ENCODE measurements at places on chromosomes 11 and 22. TPM values are rescaled to one million over a fixed set of nuclear protein-coding genes. Genes with fewer than 3 reads are reported as not detected.

The ABCG4 gene
- total RNA-seq, result 0.39 TPM

The VSIG2 gene
- not detected for total RNA-seq

GRCh38 chr11:18705651-18706281 is 7.2 kb downstream of the TMEM86A start:
- H3K27me3 ChIP-seq, result peaks cover 5% of the 10 kb centered on the region
- H3K27ac ChIP-seq, result no peak overlapping the region
- no peaks in the 10 kb centered on the region for H3K4me1 ChIP-seq
- DNase-seq, result no peak
- no peaks in the 10 kb centered on the region for H3K36me3 ChIP-seq

DNA sequence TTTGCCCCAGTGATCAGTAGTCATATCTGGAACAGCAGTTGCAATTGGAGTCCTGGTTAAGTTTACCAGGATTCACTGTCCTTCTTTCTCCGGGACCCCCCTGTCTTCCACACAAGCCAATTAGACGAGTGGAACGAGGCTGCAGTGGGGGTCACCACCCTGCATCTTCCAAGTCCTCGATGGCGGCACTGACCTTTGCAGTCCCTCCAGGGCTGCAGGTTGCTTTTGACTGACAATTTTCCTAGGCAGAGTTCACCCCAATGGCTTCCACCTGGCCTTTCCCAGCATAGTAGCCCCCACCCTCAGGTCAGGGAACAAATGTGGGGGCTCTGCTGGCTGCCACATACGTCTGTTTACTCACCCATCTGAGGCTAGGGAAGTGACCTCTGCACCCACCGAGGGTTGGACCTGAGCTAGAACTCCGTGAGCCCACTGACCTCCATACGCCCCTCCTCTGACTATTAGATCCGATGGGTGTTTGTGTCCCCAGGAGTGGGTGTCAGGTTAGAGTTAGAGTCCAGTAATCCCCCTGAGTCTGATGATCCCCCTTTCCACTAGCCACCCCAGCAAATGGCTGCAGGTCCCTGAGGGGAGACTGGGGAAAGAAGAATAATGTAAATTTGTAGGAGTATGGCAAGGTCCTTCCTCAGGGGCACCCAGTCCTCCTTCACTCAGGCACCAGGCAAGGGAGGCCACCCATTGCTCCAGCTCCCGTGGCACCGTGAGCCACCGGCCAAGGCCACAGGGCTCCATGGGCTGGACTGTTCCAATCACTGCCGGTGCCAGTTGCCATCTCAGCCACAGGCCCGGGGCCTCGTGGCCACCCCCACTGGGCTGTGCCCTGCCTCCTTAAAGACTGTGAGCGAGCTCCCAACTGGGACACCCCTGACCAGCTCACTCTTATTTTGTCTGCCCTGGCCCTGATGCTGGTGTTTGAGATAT is 5.5 kb downstream of the C11orf21 start:
- no peaks in the 10 kb centered on the region for H3K36me3 ChIP-seq
- no peak overlapping the region for H3K4me3 ChIP-seq
- no peak for DNase-seq
- H3K27me3 ChIP-seq, result peaks cover 5% of the 10 kb centered on the region

GRCh38 chr11:57144075-57144474 is 37.7 kb upstream of the LRRC55 start:
- H3K4me1 ChIP-seq, result no peaks in the 10 kb centered on the region
- no peaks in the 10 kb centered on the region for H3K36me3 ChIP-seq

DNA sequence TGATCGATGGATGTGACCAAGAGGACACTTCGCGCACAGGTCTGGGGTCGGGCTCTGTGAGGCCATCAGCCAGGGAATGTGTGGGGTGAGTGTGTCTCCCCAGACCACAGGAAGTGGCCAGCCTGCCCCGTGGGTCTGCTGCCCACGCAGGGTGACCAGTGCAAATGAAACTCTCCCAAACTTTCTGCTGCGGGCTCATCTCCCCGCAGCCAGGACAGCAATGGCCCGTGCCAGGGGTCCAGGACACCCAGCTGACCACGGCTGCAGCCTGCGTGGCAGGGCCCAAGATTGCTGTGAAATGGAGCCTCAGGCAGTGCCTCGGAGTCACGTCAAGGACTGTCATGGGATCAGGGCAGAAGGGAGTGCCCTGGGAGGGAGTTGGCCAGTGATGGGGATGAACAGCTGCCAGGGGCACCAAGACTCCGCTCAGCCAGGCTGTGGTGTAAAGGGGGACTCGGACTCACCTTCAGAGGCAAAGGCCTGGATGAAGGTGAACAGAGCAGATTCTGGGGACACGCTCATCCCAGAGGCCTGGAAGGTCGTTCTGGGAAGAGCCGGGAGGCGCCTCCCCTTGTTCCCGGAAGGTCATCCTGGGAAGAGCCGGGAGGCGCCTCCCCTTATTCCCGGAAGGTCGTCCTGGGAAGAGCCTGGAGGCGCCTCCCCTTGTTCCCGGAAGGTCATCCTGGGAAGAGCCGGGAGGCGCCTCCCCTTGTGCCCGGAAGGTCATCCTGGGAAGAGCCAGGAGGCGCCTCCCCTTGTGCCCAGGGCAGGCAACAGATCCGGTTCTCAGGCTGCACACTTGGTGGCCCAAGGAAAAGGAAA is 252.6 kb downstream of the BRD1 start:
- H3K4me3 ChIP-seq, result no peak overlapping the region
- H3K4me1 ChIP-seq, result no peaks in the 10 kb centered on the region
- H3K27me3 ChIP-seq, result no peaks in the 10 kb centered on the region
- no peak overlapping the region for H3K27ac ChIP-seq
- H3K36me3 ChIP-seq, result no peaks in the 10 kb centered on the region

- peak overlapping the region; percentile 84 for H3K27ac ChIP-seq
- no peaks in the 10 kb centered on the region for H3K27me3 ChIP-seq
- H3K36me3 ChIP-seq, result no peaks in the 10 kb centered on the region
- no peak overlapping the region for H3K4me3 ChIP-seq
- no peak for DNase-seq
Observed at GRCh38 chr22:30202531-30203006, 44.0 kb downstream of the LIF start.

DNA sequence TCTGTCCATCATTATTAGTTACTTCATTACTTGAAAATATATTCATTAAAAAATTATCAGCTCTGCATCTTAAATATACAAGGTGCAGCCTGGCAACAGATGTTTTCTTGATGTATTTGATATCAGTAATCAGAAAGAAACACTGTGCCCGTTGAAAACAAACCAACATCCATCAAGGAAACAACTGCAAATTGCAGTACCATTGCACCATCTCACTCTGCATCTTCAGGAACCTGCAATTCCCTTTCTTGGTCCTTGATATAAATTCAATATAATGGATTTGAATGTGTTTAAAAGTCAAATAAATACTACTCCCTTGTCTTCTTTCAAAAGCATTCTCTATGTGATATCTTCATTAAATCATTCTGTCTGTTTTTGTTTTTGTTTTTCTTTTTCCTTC is 1131.2 kb downstream of the FAM181B start:
- H3K27me3 ChIP-seq, result no peaks in the 10 kb centered on the region
- DNase-seq, result no peak
- no peaks in the 10 kb centered on the region for H3K4me1 ChIP-seq
- H3K4me3 ChIP-seq, result no peak overlapping the region
- H3K36me3 ChIP-seq, result no peaks in the 10 kb centered on the region

DNA sequence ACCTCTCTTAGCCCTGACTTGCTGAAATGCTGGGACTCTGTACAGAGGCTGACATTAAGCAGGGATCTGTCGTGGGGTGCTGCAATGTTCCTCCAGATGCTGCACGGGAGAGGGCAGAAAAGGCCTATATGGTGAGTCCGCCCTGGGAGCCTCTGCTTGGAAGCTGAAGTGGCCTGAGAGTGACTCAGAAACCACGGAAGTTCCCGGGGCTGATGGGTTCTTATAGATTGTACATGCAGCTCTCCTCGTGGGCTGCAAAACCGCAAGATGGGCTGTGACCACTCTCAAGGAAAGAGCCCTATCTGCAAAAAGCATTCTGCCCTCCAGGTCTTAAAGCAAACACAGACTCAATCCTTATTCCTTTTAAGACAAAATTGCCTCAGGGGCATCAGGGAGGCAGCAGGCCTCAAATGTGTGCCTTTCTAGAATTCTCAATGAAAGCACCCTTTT is 5.8 kb upstream of the SLC43A3 start:
- DNase-seq, result no peak
- H3K4me1 ChIP-seq, result no peaks in the 10 kb centered on the region
- no peaks in the 10 kb centered on the region for H3K36me3 ChIP-seq
- H3K27ac ChIP-seq, result no peak overlapping the region

The WNT11 gene
- 1.1 TPM for total RNA-seq

GRCh38 chr11:103994094-103994493 is 42.3 kb upstream of the DDI1 start:
- no peak overlapping the region for H3K4me3 ChIP-seq
- no peaks in the 10 kb centered on the region for H3K4me1 ChIP-seq
- DNase-seq, result no peak
- H3K36me3 ChIP-seq, result no peaks in the 10 kb centered on the region

GRCh38 chr22:19986011-19986409 is 30.6 kb downstream of the ARVCF start:
- H3K4me3 ChIP-seq, result peak overlapping the region; percentile 54
- H3K27me3 ChIP-seq, result no peaks in the 10 kb centered on the region
- H3K36me3 ChIP-seq, result no peaks in the 10 kb centered on the region
- H3K27ac ChIP-seq, result no peak overlapping the region

DNA sequence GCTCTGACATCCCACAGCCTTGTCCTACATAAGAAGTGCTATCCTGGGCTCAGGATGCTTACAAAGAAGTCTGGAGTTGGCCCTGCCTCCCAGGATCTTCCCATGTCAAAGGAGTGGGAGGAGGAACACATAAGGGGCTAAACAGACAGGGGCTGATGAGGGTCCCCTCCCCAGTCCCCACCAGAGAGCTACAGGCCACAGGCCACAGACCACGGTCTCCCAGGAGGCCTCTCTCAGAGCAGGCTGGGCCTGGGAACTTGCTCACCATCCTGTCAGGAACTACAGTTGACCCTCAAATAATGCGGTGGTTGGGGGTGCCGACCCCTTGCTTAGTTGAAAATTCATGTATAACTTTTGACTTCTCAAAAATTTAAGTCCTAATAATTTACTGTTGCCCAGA is 315.5 kb downstream of the NTM start:
- no peak for DNase-seq
- peaks cover 3% of the 10 kb centered on the region for H3K27me3 ChIP-seq
- no peaks in the 10 kb centered on the region for H3K4me1 ChIP-seq
- H3K4me3 ChIP-seq, result no peak overlapping the region
- no peak overlapping the region for H3K27ac ChIP-seq

DNA sequence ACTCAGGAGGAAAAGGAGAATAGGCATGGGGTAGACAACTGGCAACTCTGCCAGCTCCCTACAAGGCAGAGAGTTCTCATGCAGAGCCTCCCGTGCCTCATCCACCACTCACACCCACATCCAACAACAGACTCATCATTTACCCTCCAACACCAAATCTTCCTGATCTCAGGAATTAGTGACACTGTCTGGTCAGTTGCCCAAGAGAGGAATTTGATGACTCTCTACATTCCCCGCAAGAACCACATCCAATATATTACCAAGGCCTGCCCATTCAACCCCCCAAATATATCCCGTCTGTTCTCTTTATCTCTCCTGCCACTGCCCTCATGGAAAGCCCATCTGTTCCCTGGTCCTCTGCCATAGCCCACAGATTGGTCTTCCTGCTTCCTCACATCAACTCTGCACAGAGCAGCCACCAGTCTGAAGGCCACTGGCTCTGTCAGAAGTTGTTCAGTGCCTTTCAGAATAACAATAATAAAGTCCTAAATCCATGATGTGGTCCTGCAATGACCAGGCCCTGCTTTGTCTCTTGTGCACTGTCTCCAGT is 57.5 kb upstream of the CD82 start:
- H3K27me3 ChIP-seq, result peaks cover 4% of the 10 kb centered on the region
- no peak overlapping the region for H3K4me3 ChIP-seq
- no peak for DNase-seq

DNA sequence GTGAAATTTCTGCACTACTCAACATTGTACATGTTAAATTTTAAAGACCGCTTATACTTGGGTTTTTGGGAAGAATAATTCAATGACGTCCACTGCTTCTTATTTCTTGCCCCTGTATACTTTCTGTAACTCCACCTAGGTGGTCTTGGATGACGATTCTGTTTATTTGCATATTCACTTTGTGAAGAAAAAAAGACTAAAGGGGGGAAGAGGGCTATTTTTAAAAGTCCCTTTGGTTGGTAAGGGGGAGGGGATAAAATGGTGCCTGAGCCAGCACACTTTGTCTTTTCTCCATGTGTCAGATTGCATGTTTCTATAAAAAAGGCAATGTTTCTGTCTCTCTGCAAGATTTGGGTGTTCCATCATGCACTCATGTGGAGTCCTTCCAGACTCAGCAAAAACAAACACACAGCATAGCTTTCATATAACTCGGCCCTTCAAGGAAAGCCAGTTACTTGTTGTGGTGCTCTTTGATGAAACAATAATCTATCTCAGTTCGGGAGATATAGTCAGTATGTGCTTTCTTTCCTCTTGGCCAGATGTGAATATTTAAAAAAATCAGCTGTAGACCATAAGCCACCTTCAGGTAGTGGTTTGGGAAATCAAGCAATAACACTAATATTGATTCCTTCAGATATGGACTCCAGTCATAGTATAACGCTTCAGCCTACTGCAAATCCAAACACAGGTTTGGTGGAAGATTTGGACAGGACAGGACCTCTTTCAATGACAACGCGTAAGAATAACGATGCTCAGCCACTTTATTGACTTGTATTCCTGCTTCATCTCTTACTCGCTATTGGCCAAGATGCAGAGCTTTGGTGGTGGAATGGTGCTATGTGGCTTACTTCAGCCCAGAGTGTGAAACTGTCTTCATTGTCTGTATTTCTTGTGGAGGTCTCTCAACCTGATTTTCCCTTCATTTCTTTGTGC is 68.8 kb downstream of the CD44 start:
- H3K4me1 ChIP-seq, result peaks cover 72% of the 10 kb centered on the region
- H3K27me3 ChIP-seq, result no peaks in the 10 kb centered on the region
- H3K4me3 ChIP-seq, result no peak overlapping the region
- no peak for DNase-seq
- peaks cover 56% of the 10 kb centered on the region for H3K36me3 ChIP-seq

The PANX3 gene
- total RNA-seq, result not detected

The MIAT gene
- 0.33 TPM for total RNA-seq

DNA sequence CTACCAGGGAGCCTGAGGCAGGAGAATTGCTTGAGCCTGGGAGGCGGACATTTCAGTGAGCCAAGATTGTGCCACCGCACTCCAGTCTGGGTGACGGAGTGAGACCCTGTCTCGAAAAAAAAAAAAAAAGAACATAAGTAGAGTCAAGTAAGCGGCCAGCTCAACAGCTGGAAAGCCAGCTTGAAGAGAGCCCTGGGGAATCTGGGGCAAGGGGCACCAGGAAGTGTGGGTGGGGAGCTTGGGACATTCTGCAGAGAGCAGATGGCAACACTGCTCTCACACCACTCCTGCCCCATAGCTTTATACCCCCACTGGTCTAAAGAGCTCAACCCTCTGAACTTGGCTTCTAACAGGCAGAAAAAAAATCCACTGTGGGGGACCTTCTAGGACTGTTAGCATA is 505.6 kb downstream of the BUD13 start:
- peaks cover 14% of the 10 kb centered on the region for H3K27me3 ChIP-seq
- H3K36me3 ChIP-seq, result no peaks in the 10 kb centered on the region
- H3K4me1 ChIP-seq, result no peaks in the 10 kb centered on the region
- no peak for DNase-seq

The MED19 gene
- total RNA-seq, result 29.7 TPM

DNA sequence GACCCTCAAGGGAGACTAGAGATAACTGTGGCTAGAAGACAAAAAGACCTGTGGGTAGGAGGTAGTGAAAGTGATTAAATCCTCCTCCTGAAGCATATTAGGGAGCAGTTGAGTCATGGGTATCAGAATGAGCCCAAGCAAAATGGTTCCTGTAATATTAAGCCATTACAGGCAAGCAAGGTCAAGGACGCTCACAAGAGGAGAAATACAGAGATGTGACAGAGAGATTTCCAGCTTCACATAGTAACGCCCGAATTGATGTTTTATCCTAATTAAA is 77.7 kb downstream of the FAM76B start:
- H3K4me3 ChIP-seq, result no peak overlapping the region
- H3K4me1 ChIP-seq, result 0 out of 2 replicates have a peak, but pooled peaks cover 2% of the 10 kb centered on the region
- H3K27ac ChIP-seq, result no peak overlapping the region
- peaks cover 44% of the 10 kb centered on the region for H3K27me3 ChIP-seq
- DNase-seq, result no peak
